ENCODE measurements at places on chromosomes 1 and 21.

DNA sequence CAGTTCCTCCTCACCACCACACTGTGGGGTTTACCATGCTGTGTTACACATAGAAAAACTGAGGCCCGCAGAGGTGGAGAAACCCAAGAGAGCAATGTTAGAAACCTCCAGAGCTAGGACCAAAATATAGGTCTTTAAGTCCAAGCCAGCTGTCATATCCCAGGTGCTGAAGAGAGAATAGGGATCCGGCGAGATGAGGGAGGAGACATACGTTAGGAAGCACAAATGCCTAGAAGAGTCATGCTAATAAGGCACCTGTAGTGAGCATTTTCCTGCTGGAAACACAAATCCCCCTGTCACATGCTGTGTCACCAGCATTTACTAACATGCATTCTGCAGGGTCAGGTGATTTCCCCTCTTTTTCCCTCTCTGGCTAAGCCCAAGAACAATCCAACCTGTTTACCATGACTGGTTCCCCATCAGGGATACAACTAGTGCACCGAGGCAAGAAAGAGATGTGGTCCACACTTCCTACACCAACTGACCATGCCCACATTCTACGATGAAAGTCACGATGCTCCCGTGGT, 168.6 kb upstream of the CAMK1G start:
- DNase-seq, result no peak

GRCh38 chr1:55813618-55814017, 598.5 kb upstream of the USP24 start:
- no peak for DNase-seq

DNA sequence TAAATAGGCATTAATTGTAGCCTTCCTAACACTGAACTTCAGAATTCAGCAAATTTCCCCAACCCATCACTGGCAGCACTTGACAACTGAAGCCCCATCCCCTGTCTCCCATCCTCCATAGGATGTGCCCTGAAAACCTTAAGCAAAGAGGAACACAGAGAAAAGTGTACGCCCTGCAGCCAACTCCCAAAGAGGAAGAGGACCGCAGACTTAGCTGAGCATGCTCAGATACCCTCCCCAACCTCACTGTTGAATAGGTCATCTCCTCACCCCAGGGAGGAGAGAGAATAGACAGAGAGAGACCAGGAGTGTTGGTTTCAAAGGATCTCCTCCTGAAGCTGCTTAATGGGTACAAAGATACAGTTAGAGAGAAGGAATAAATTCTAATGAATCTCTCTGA, 50.5 kb downstream of the CD2 start:
- DNase-seq, result peak; percentile 60

DNA sequence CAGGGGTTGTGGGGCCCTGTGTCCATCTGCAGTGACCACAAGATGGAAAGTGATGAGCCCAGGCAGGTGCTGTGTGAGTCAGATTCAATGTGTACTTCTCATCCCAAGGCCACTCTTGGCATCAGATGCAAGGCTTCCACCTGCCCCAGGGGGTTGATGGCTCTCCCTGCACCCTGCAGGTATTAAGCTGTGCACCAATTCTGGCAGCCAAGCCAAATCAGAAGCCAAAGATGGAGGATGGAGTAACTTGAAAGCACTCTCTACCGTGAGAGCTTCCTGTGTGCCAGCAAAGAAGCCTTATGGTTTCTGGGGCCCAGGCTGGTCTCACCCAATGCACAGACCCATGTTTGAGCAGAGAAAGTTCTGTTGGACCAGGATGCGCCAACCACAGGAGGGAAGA, 44.3 kb upstream of the TENT5C start:
- peak; percentile 17 for DNase-seq

All from activated CD8-positive, alpha-beta memory T cell treated with anti-CD3 and anti-CD28 coated beads, Interleukin-2, amount 50 U/mL, for 48 hours (primary cell).